A172 (cell line): ENCODE measurements at places on chromosomes 5 and 9. TPM values are rescaled to one million over a fixed set of nuclear protein-coding genes. Genes with fewer than 3 reads are reported as not detected.

Gene FYB1
- total RNA-seq = 0.05 and 0.12 TPM in 2 replicates

Gene CFAP77
- 0.17 TPM in 1 of 2 replicates, not detected in the other for total RNA-seq

Gene SLC22A4
- total RNA-seq = 4.9 and 5.8 TPM in 2 replicates

- no peak for DNase-seq
Observed at GRCh38 chr9:2489838-2490314, 131.7 kb upstream of the VLDLR start.

Gene TMC1
- total RNA-seq = not detected in 2 replicates

DNA sequence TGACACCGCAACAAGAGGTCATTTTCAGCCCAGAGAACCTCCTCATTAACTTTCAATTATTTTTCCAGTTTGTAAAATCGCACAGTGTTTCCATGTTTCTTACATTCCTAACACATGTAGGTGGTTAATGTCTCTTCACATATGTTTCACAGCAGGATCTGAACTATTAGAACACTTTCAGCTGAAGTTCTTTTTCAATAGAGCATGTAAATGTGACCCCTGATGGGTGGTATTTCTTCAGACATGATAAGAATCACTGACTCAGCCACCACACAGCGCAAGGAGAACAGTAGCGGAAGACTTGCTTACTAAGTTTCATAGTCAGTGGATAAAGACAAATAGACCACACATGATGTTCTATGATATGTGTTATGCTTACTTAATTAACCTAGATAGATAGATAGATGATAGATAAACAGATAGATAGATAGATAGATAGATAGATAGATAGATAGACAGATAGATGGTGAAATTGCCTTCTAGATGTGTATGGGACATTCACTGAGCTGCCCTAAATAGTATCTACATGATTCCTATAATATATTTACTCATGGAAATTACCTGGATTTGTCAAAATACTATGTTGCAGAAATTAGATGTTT, 1992.1 kb upstream of the NUDT12 start:
- no peak for DNase-seq

GRCh38 chr5:82287625-82288024, 9.5 kb upstream of the RPS23 start:
- DNase-seq = no peak

Gene MYMK
- total RNA-seq = not detected in 2 replicates

Gene TPPP
- 0.05 and 0.36 TPM in 2 replicates for total RNA-seq

DNA sequence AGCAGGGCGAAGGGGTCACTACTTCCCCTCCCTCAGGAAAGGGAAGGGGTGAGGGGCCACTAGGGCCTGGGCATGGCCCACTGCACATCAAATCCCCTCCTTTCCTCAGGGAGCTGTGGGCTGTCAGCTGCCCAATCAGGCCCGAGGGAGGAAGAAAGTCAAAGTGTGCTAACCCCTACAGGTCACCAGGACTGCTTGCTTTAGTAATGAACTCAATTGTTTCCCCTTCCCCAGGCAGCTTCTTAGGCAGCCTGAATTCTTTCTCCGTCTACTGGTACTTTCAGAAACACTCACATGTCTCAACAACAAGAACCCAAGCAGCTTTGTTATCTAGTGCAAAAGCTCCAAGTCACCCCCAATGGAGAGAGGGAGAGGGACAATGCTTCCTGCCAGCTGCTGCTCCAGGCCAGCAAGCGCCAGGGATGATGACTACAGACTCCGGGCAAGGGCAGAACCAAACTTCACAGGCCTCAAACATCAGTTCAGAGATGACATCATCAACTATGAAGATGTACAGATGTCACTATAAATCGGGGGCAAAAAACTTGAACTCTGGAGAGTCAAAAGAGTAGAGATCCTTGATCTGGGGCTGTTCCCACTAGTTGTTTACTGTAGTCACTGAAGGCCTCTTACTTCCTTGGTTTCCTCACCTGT, 100.7 kb downstream of the SLIT3 start:
- DNase-seq = no peak

DNA sequence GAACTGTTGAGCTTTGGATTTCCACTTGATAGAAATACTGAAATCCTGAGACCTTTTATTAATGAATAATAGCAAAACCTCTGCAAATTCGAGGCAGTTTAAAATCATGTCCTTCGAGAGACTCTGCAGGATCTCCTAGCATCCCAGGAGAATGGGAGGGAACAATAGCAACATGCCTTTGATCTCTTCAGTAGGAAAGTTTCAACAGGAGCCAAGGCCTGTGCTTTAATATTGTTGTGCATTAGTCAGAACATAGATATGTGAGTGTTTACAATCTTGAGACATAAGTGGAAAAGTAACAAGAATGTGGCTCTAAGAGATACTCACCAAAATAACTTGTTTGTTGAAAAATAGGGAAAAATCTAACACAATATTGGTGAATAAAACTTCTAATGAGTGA, 83.3 kb upstream of the LHFPL2 start:
- peak; percentile 38 for DNase-seq

GRCh38 chr5:1737790-1738405, 61.7 kb downstream of the MRPL36 start:
- peak; percentile 8 for DNase-seq

Gene TNFSF15
- 0.12 and 0.14 TPM in 2 replicates for total RNA-seq

- no peak for DNase-seq
Observed at GRCh38 chr5:89120719-89121118, 237.7 kb upstream of the MEF2C start.

DNA sequence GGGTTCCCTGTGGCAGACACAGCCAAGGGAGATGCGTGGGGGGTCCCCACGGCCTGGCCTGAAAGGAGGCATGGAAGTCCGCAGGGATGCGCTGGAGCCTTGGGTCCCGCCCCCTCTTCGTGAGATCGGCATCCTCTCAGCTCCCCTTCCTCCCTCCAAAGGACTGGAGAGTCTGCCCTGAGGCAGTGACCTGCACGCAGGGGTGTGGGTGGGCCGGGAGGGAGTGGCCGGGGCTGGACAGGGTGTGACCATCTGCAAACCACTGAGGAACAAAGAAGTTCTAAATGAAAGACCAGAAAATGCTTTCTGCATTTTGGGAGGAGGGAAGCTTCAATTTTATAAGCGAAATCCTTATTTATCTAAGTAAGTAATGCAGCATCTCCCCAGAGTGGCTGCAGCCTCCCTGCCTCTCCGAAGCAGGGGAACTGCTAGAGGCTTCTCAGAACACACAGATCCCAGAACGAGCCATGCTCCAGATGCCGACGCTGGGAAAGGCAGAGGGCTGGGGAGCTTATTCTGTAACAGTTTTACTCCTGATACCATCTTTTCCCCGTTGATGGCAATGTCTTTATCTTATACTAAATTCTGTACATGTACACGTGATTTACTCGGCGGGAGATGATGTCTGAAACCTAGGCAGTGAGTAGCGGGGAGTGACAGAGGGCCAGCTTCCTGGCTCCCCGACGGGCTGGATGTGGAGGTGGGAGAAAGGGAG, 221.7 kb downstream of the FANCC start:
- no peak for DNase-seq

- DNase-seq = no peak
Observed at GRCh38 chr5:153745778-153746395, 255.4 kb downstream of the GRIA1 start.

Gene HTR4
- not detected in 2 replicates for total RNA-seq

DNA sequence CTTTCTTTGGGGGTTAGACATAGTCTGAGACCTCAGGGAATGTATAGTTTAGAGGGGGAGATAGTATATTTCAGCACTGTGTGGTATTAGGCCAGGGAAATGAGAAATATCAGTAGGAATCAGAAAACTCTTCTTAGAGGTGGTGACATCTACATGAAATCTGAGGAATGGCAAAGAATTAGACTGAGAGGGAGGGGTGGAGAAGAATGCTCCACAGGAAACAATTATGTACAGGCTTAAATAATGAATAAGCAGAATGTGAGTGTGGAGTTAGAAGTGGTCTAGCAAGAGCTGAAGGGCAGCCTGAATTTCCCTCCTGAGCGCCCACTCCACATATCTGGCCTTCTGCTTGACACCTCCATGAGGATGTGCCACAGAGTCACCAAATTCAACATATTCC, 3.6 kb upstream of the MACIR start:
- no peak for DNase-seq

Gene FOXD4
- 0.47 and 0.65 TPM in 2 replicates for total RNA-seq

DNA sequence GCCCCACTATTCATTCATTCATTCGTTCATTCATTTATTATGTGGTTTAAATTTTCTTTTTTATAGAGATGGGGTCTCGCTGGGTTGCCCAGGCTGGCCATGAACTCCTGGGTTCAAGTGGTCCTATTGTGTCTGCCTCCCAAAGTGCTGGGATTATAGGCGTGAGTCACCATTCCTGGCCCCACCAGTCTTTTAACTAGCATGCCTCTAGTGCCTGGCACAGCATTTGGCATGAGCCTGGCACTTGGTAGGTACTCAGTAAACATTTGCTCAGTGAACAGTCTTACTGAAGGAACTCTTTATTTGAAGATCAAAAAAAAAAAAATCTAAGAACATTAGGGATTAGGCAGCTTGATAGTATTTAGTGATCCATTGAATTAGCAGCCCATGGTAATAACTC, 98.1 kb downstream of the KDM4C start:
- no peak for DNase-seq

DNA sequence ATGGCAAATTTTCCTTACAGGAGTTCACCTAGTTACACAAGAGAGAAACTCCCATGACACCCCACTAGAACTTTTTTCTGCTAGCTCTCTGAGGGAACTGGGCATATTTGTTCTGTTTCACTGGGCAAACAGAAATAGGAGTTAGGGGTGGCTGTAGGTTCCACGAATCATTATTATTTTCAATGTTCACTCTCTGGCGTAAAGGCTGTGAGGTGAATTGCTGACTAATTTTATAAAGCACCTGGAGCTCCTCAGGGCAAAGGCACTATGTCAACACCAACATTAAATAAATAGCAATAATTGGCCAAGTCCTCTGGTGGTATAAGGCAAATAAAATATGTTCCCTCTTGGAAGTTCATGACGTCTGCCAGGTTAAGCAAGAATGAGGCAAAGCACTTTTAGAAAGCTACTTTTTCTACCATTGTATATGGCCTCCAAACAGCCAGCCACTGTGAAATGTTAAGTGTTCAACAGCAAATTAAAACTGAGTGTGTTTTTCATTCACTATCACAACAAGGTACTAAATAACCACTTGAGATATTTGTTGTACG, 344.6 kb downstream of the PDE4D start:
- DNase-seq = no peak

- peak; percentile 45 for DNase-seq
Observed at GRCh38 chr9:98081477-98082219, 25.1 kb downstream of the NANS start.

DNA sequence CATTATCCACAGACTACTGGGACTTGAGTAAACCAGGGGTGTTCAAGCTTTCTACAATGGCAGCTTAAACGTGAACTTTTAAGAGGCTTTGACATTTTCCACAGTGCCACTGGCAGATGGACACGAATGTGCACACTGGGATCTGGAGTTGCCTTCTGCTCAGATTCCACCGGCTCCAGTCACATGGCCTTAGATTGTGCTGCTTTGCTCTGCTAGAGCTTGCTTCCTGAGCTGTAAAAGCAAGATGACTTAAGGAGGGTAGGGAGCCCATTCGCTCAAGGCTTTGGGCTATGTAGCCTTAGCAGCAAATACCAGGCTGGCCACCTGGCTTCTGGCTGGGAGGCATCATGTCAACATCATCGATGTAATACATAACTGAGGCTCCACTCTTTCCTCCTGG, 436.9 kb downstream of the MED10 start:
- no peak for DNase-seq

Gene OCLN
- 3.2 and 6.5 TPM in 2 replicates for total RNA-seq

DNA sequence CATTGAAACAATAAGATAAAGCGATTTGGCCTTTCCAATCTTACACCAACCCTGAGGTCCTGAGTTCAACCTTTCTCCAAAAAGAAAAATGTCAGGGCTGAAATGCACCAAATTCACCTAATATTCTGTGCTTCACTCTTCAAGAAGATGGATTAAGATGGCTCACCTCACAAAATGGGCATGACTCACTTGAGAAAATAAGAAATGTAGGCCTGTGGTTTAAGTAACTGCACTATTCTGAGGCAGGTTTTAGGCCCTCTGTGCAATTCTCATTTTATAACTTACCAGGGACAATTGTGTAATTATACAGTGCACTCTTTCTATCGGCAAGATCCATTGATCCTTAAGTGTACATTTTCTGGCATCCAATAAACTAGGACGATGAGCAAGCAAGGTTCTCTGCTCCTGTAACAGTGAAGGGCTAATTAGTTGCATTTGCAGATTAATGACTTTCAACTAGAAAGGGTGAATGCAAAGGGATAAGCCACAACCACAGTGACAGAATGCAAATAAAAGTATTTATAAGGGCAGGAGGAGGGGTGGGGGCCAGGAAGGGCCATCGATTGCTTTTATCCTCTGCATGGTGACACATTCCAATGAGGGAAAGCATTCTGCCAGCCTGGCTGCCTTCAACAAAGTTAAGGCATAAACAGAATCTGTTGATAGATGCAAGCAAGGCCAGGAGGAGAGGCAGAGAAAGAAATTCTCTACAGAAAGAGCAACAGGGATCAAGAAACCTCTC, 214.5 kb downstream of the CAAP1 start:
- DNase-seq = peak; percentile 63

- no peak for DNase-seq
Observed at GRCh38 chr5:85263125-85263524, 878.4 kb upstream of the EDIL3 start.

Gene AMBP
- 0.79 and 1.7 TPM in 2 replicates for total RNA-seq

Gene KIF4B
- total RNA-seq = 0.02 TPM in 1 of 2 replicates, not detected in the other

GRCh38 chr5:116438979-116439554, 135.6 kb downstream of the SEMA6A start:
- DNase-seq = no peak

DNA sequence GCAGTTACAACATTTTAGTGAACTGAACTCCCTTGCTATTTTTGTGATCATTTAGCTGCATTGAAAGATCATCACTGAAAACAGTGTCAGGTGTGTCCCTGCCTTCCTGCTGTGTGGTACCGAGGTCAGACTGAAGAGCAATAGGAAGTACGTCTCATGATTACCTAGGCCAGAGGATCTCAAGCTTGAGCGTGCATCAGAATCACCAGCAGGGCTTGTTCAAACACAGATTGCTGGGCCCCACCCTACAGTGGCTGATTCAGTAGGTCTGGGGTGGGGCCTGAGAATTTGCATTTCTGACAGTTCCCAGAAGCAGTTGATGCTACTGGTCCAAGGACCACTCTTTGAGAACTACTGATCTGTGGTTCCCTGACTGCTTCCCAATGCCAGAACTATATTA, 159.6 kb downstream of the ACTL7B start:
- DNase-seq = no peak

Gene PDCD1LG2
- total RNA-seq = 1.1 TPM in 2 replicates

Gene WNT8A
- total RNA-seq = not detected in 2 replicates

DNA sequence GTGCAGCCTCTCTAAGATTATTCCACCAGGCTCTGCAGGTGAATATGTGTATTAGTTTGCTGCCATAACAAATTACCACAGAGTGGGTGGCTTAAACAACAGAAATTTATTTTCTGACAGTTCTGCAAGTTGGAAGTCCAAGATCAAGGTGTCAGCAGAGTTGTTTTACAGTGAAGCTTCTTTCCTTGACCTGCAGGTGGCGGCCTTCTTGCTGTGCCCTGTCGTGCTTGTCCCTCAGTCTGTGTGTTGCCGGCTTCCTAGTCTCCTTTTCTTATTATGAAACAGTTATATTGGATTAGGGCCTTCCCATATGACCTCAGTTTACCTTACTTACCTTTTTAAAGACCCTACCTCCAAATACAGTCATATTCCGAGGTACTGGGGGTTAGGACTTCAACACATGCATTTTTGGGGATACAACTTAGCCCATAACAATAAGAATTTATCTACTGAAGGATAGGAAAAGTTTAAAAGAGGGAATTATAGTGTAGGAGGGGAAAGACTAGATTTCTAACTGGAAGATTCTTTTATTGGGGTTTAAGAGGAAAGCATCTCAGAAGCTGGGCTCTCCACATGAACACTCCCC, 97.4 kb downstream of the OSTF1 start:
- DNase-seq = no peak

Gene GOLGA2
- 118 and 155 TPM in 2 replicates for total RNA-seq

Gene THBS4
- 0.05 and 1.2 TPM in 2 replicates for total RNA-seq

Gene PCDHB16
- total RNA-seq = 4.2 and 7.9 TPM in 2 replicates
